Activated CD8-positive, alpha-beta memory T cell treated with anti-CD3 and anti-CD28 coated beads for 1 hour (primary cell): ENCODE measurements at places on chromosomes 6 and 20.

GRCh38 chr6:35358086-35358485 is 15.7 kb downstream of the PPARD start:
- DNase-seq = no peak

- no peak for DNase-seq
Observed at GRCh38 chr20:25019381-25020155, 27.0 kb upstream of the APMAP start.

DNA sequence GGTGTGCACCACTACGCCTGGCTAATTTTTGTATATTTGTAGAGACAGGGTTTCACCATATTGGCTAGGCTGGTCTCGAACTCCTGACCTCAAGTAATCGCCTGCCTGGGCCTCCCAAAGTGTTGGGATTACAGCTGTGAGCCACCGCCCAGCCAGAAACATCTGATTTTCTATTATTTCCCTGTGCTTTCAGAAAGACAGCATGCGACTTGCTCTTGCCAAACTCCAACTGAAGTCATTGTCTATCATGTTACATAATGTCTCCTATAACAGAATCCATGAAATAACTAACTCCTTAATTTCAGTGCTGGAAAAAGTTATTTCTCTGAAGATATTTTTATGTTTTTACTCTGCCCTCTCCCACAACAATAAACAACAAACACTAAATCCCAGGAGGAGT is 8.5 kb downstream of the RMND1 start:
- DNase-seq = no peak

GRCh38 chr6:96611342-96611991 is 48.5 kb downstream of the FHL5 start:
- no peak for DNase-seq

DNA sequence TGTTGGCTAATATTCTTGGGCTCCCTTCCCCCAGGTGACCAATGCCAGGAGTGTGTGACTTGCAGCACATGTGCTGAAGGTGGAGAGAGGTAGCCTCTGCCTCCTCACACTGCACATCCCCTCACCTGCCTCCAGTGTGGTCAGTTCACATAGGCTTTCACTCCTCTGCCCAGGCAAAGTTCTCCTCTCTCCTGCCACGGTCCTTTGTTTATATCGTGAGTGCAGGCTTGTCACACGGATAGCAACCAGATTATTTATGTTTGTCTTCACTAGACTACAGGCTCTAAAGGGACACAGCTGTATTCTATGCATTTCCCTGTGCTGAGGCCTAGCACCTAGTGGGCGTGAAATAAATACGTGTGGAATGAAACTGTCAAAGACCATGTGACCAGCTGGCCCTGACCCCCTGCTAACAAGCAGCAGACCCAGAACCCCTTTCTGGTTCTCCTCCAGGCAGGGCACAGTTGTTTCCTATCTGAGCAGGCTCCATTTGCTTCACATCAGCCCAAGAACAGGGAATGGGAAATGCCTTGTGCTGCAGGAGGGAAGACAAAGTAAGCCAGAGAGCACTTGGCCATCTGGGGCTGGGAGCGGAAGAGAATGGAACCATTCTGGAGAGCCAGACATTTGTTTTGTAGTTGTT is 42.3 kb downstream of the UNC5CL start:
- no peak for DNase-seq

GRCh38 chr6:2124260-2124709 is 121.1 kb downstream of the GMDS start:
- DNase-seq = no peak
